ENCODE measurements at places on chromosomes 11 and 22.

DNA sequence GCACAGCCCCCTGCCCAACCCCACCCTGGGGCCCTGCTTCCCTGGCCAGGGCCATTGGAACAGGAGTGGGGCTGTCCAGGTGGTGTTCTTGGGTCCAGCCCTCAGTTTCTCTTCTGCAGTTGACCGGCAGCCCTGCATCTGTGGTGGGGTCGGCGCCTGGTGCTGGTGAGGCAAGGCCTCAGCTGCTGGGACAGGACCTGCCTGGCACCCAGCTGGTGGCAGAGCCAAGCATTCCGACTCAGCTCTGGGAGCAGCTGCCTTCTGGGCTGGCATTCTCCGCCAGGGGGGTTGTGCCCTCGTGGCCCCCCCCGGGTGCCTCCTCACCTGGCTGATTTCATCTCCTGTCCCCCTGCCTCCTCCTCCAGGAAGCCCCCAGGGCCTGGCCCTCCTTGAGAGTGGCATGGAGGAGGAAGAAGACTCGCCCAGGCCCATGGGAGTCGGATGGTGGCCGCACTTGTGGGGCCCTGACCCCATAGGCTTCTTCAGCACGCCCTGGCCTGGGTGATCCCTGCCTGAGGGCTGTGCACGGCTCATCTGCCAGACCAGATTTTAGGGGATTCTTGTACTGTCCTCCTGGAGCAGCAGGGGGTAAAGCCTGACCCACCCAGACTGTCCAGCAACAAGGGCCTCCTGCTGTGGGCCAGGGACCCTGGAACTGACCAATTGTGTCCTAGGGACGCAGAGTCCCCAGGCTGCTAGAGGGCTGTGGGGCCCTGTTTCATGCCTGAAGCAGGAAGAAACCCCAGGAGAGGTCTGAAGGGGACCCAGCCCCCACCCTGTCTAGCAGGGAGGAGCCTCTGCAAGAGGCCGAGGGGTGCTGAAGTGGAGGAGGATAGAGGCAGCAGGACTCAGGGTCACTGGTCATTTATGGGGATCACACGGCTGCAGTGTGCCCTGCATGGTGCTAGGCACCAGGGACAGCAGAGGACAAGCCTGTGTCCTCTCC, 11.6 kb downstream of the CD81 start:
- H3K4me1 ChIP-seq = peaks cover 58% of the 10 kb centered on the region
- H3K27me3 ChIP-seq = no peaks in the 10 kb centered on the region
- H3K4me3 ChIP-seq = no peak overlapping the region
- H3K36me3 ChIP-seq = no peaks in the 10 kb centered on the region
- H3K27ac ChIP-seq = peak overlapping the region; percentile 65

- H3K4me3 ChIP-seq = no peak overlapping the region
- no peak for DNase-seq
- no peaks in the 10 kb centered on the region for H3K4me1 ChIP-seq
- no peaks in the 10 kb centered on the region for H3K27me3 ChIP-seq
These were observed 194.3 kb upstream of the MTNR1B start for GRCh38 chr11:92775003-92775676.

DNA sequence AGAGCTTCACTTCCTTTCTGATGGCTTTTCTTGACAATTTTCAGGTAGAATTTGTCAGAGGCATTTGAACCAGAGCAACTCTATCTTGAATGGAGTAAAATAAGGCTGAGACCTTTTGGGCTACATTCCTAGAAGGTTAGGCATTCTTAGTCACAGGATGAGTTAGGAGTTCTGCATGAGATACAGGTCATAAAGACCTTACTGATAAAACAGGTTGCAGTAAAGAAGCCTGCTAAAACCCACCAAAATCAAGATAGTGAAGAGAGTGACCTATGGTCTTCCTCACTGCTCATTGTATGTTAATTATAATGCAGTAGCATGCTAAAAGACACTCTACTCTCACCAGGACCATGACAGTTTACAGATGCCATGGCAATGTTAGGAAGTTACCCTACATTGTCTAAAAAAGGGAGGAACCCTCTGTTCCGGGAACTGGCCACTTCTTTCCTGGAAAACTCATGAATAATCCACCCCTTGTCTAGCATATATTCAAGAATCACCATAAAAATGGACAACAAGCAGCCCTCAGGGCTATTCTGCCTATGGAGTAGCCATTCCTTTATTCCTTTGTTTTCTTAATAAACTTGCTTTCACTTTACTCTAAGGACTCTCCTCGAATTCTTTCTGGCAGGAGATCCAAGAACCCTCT, 1519.7 kb upstream of the TENM4 start:
- DNase-seq = no peak
- H3K4me3 ChIP-seq = no peak overlapping the region
- H3K27me3 ChIP-seq = no peaks in the 10 kb centered on the region
- H3K4me1 ChIP-seq = no peaks in the 10 kb centered on the region
- no peaks in the 10 kb centered on the region for H3K36me3 ChIP-seq
- H3K27ac ChIP-seq = no peak overlapping the region

GRCh38 chr11:3049430-3050243, 7.6 kb downstream of the CARS1 start:
- H3K27ac ChIP-seq = peak overlapping the region; percentile 95
- H3K36me3 ChIP-seq = peaks cover 49% of the 10 kb centered on the region

DNA sequence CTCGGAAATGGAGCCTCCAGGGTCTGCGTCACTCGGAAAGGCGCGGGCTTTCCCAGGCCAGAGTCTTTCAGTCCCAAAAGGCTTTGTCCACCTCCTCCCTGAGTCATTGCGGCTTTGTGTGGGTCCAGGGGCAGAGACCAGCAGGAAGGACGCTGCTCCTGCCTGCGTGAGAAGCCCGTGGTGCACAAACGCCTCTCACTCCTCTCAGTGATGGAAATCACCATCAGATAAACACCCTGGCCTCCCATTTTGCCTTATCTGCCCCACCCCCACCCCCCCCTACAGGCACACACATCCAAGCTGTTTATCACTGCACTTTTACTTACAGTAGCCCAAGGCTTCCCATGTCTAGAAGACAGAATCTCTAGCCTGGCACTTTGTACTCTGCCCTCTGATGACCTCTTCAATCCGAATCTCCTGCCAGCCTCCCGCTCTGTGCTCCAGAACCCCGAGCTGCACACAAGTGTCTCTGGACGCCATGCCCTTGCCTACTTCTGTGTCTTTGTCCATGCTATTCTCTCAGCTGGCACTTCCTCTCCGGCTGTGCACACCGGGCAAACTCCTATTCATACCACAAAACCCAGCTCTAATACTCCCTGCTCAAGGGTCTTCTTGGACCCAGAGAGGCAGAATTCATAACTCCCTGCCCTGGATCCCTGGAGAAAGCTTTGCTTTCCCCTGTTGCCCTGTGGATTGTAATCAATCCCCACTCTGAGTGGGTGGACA, 954.6 kb downstream of the TBC1D22A start:
- no peak overlapping the region for H3K27ac ChIP-seq
- DNase-seq = no peak
- no peak overlapping the region for H3K4me3 ChIP-seq
- H3K36me3 ChIP-seq = no peaks in the 10 kb centered on the region
- H3K27me3 ChIP-seq = no peaks in the 10 kb centered on the region
- no peaks in the 10 kb centered on the region for H3K4me1 ChIP-seq

- H3K27ac ChIP-seq = no peak overlapping the region
- no peak overlapping the region for H3K4me3 ChIP-seq
- no peaks in the 10 kb centered on the region for H3K36me3 ChIP-seq
- H3K4me1 ChIP-seq = no peaks in the 10 kb centered on the region
- H3K27me3 ChIP-seq = peaks cover 32% of the 10 kb centered on the region
These were observed 16.1 kb downstream of the PKNOX2 start for GRCh38 chr11:125180413-125181305.

DNA sequence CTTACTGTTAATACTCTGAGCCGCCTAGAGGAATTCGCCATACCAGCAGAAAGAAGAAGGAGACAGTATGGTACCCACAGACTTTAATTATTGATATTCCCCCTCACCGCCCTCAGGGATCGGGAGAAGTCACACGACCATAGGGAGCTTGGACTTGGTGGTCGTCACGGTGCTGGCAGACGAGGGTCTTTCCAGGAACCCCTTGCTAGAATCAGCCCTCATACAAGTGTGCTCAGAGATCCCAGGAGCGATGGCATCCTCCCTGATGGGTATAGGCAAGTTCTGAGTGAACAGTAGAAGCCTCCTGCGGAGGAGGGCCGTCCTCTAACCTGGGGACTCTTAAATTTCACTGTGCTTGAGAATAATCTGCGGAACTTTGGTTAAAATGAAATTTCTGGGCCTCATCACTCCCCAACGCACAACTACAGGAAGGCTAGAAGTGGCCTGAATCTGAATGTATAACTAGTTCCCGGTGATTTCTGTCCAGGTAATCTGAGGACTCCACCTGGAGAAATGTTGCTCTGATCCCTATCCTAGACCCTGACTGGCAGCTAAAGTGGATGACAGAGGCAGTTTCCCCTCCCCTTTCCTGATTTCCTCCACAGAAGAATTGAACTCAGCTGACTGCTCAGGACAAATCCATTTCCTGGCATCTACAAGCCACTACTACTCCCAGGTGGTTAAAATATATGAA, 4.5 kb downstream of the VSIG2 start:
- peaks cover 32% of the 10 kb centered on the region for H3K4me1 ChIP-seq
- peak overlapping the region; percentile 95 for H3K4me3 ChIP-seq
- H3K27me3 ChIP-seq = peaks cover 7% of the 10 kb centered on the region
- DNase-seq = no peak
- no peaks in the 10 kb centered on the region for H3K36me3 ChIP-seq

Data from activated CD4-positive, alpha-beta memory T cell treated with anti-CD3 and anti-CD28 coated beads, Interleukin-2, amount 10 ng/mL, durations not matched to agents 7 days and 5 days (primary cell).